ENCODE measurements at places on chromosomes 7 and 10.

DNA sequence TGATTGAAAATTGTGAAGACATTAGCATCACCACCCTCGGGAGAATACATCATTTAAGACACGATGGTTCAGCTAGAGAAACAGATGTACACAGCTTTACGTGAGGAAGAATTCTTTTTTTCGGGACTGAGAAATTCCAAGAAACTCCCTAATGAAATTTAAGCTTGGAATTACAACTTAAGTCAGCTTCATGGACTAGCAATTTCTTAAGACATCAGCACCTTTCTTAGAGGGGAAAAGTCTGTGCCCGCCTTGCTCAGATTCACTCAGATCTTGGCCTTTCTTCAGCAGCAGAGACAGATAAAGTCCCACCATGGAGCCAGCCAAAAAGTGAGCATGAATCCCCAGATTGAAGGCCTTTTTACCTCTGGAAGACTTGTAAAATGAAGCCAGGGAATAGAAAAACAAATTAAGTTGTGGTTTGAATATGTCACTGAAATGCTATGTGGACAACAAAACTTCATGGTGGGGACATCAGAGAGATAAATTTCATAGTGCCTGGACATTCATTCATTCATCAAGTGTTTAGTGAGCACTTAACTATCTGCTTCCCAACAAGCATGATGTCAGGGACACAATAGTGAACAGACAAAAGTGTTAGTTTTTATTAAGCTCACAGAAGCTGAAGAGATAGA is 32.1 kb downstream of the PRKG1 start:
- H3K27ac ChIP-seq, result no peak overlapping the region
- no peak overlapping the region for H3K4me3 ChIP-seq
- H3K36me3 ChIP-seq, result no peaks in the 10 kb centered on the region
- no peak for DNase-seq
- H3K27me3 ChIP-seq, result no peaks in the 10 kb centered on the region

- DNase-seq, result no peak
- H3K27me3 ChIP-seq, result no peaks in the 10 kb centered on the region
- no peaks in the 10 kb centered on the region for H3K36me3 ChIP-seq
- no peak overlapping the region for H3K4me3 ChIP-seq
- peaks cover 11% of the 10 kb centered on the region for H3K4me1 ChIP-seq
These were observed 16.0 kb downstream of the PALD1 start for GRCh38 chr10:70494536-70494935.

- no peaks in the 10 kb centered on the region for H3K36me3 ChIP-seq
- no peak overlapping the region for H3K4me3 ChIP-seq
- H3K27me3 ChIP-seq, result no peaks in the 10 kb centered on the region
- no peaks in the 10 kb centered on the region for H3K4me1 ChIP-seq
These were observed 36.7 kb upstream of the PRPS1L1 start for GRCh38 chr7:18064242-18064838.

DNA sequence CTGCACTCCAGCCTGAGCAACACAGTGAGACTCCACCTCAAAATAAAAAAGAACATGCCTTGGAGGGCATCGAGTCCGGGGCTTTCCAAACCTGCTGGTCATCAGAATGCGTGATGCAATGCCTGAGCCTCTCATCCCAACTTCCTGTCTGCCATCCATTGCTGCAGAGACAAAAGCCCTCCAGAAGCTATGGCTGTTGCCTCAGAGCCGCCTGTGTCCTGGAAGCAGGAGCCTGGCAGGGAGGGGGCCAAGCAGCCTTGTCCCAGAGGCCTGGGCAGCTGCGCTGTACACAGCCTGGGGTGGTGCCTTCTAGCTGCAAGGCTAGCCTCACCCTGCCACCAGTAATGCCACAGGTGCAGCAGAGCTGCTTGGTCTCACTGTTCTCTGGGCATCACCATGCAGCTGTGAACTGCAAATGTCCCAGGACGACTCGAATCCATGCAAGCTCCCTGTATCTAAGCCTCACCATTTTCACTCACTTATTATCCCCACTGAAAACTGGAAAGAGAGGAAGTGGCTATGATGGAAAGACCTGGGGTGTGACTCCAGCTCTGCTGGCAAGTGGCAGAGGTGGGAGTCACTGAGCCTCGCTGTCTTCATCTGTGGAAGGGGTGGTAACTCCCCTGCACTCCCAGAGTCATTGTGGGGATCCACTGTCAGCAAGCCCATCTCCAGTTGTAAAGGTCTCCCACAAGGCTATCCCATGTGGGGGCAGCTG is 7.0 kb downstream of the ALOX5 start:
- no peaks in the 10 kb centered on the region for H3K4me1 ChIP-seq
- H3K36me3 ChIP-seq, result no peaks in the 10 kb centered on the region
- H3K4me3 ChIP-seq, result no peak overlapping the region
- peaks cover under 1% of the 10 kb centered on the region for H3K27me3 ChIP-seq
- no peak overlapping the region for H3K27ac ChIP-seq

- H3K27ac ChIP-seq, result no peak overlapping the region
- H3K4me1 ChIP-seq, result no peaks in the 10 kb centered on the region
- no peaks in the 10 kb centered on the region for H3K36me3 ChIP-seq
- H3K4me3 ChIP-seq, result no peak overlapping the region
- DNase-seq, result no peak
These were observed 9.1 kb downstream of the CELF2 start for GRCh38 chr10:11026773-11027172.

DNA sequence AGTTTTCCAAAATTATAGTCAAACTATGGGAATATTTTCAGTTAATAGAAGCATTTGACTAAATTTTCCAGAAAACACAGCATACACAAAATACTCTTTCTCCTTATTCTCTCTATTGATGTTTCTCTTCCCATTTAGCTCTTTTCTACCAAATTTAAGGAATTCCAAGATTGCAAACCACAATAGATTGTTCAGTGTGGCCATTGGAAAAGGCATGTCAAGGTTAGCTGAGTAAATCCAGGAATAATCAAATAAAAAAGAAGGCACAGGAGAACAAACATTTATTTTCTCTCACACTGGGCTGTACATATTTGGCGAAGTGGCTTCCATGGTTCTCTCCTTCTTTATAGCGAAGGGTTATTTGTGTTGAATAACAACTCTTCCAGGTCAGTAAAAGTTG is 117.3 kb downstream of the THSD7A start:
- no peaks in the 10 kb centered on the region for H3K36me3 ChIP-seq
- H3K4me1 ChIP-seq, result no peaks in the 10 kb centered on the region
- H3K4me3 ChIP-seq, result no peak overlapping the region

- DNase-seq, result no peak
- H3K4me3 ChIP-seq, result no peak overlapping the region
- H3K4me1 ChIP-seq, result no peaks in the 10 kb centered on the region
- no peaks in the 10 kb centered on the region for H3K27me3 ChIP-seq
- no peaks in the 10 kb centered on the region for H3K36me3 ChIP-seq
These were observed 92.4 kb downstream of the SEMA3A start for GRCh38 chr7:84102213-84102612.
